ENCODE measurements at places on chromosomes 4 and X. TPM values are rescaled to one million over a fixed set of nuclear protein-coding genes. Genes with fewer than 3 reads are reported as not detected.
A peak's percentile ranks its signal among the peaks of the same experiment; 100 is the strongest.

Gene PRSS48
- not detected for polyA plus RNA-seq

Gene OTC
- polyA plus RNA-seq = 74.5 TPM

Gene RTL3
- polyA plus RNA-seq = 0.48 TPM

DNA sequence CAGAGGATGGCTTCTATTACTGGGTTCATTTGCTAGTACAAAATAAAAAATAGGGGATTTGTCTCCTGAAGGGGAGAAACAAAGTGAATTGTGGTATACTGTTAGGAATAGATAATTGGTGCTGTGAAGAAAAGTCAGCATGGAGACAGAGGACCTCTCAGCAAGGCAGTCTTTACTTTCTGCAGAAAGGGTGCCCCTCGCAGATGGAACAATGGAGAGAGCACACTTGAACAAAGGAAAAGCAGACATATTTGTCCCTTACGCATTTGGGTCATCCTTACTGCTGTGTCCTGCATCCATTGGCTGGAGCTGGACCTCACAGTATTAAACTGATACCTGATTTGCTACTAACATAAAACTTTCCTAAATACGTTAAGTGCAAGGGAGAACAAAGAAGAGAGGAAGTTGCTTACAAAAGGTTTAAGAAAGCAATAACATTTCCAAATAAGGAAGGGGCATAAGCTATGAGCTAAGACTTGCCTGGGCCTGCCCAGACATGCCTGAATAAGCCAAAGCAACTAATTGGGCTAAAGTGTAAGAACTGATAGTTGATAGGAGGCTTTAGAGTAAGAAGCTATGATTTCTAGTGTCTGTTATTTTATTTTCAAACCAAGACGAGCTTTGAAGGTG lies 83.8 kb downstream of the CCKAR start:
- H3K27me3 ChIP-seq = no peaks in the 10 kb centered on the region
- H3K27ac ChIP-seq = no peak overlapping the region
- H3K4me1 ChIP-seq = peaks cover 2% of the 10 kb centered on the region
- no peak overlapping the region for H3K4me3 ChIP-seq

Gene FGF2
- 3.0 TPM for polyA plus RNA-seq

- H3K27me3 ChIP-seq = no peaks in the 10 kb centered on the region
- H3K4me3 ChIP-seq = no peak overlapping the region
- no peak overlapping the region for H3K27ac ChIP-seq
Measured at GRCh38 chrX:55874807-55875206, 157.3 kb downstream of the RRAGB start.

DNA sequence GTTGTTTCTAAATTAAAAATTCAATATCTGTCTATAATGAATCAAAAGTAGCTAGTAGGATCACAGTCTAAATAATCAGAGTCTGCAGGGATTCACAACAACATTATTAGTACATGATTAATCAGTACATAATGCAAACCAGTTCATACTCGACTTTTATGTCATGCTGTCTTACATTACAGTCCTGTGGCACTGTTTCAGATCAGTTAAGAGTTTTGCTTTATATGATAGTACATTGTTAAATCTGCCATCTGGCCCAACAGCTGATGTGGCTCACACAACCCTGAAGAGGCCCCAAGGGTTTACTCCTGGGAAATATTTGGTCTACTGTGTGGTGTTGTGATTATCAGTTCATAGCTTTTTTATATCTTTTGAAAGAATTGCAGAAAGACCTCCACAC lies 247.1 kb upstream of the ETNPPL start:
- no peaks in the 10 kb centered on the region for H3K36me3 ChIP-seq
- H3K27me3 ChIP-seq = no peaks in the 10 kb centered on the region
- peak; percentile 12 for DNase-seq
- no peak overlapping the region for H3K27ac ChIP-seq

DNA sequence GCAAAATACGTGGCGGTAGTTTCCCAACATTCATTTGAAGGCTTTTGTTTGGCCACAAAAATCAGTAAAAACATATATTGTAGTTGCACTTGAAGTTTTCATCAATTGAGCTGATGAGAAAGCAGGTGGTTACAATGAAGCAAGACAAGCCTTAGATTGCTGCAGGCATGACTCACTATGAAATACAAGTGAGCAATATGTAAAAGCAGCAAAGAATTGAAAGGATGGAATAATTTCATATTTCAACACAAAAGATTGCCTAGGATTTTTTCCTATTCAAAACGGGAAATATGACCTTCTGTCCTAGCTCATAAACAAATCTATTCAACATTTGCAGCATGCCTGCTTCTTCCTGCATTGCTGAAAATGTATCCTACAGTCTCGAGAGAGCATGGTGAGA lies 190.9 kb upstream of the BANK1 start:
- no peaks in the 10 kb centered on the region for H3K36me3 ChIP-seq
- H3K4me3 ChIP-seq = no peak overlapping the region
- DNase-seq = no peak
- no peaks in the 10 kb centered on the region for H3K4me1 ChIP-seq
- no peak overlapping the region for H3K27ac ChIP-seq
- H3K27me3 ChIP-seq = no peaks in the 10 kb centered on the region

Gene NR0B1
- 0.21 TPM for polyA plus RNA-seq

DNA sequence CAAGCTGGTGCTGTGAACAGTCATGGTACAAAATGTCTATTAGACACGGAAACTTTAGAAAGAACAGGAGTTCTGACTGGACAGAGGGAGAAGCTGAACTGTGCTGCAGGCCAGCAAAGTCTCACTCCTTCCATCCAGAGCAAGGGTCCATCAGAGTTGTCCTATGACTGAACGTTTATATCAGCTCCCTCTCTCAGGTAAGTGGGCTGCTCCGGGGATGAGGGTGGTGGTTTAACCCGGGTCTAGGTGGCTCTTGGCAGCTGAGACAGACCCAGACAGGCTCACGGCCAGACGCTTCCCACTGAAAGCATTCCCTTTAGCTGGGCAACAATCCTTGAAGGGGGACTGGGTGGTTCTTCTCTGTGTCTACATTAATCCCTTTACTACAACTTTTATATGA lies 385.0 kb upstream of the SMIM31 start:
- no peaks in the 10 kb centered on the region for H3K4me1 ChIP-seq
- H3K4me3 ChIP-seq = no peak overlapping the region
- no peak for DNase-seq
- H3K27ac ChIP-seq = no peak overlapping the region
- H3K36me3 ChIP-seq = no peaks in the 10 kb centered on the region
- no peaks in the 10 kb centered on the region for H3K27me3 ChIP-seq

DNA sequence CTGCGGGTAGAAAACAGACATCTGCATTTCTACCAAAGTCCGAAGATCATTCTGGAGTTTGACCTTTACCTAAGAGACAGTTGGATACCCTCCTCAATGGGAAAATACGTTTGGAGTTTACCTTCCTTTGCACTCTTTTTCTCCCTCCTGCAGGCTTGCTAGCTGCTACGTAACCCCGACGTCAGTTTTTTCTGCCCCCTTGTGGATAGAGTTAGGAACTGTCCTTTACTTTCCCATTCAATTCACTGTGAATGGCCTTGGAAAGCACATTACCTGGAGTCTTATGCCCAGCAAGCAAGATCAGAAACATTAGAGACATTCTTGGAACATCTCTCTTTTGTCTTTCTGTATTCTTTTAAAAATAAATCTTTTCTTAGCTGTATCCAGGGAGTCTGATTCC lies 250.7 kb downstream of the NAP1L3 start:
- no peaks in the 10 kb centered on the region for H3K27me3 ChIP-seq
- H3K4me3 ChIP-seq = no peak overlapping the region

- no peak for DNase-seq
- H3K4me1 ChIP-seq = no peaks in the 10 kb centered on the region
Measured at GRCh38 chr4:181581983-181582382, 661.2 kb upstream of the TENM3 start.

DNA sequence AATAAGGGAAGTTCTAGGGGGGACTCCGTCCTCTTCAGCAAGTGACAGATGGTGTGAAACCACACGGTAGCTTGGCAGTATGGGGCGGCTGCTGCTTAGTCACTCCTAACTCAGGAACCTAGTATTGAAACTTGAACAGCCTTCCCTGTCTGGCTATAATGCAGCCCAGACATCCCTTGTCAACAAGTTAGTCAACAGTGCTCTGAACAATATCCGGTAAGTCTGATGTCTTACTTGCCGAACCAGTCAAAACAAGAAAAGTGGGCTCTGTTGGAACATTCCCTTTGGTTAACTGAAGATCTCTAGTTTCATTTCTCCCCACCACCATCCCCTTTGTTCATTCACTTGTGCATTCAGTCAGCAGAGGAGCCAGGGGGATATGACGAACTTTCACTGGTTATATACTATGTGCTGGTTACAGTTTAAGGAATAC lies 18.7 kb upstream of the CXCL13 start:
- H3K4me1 ChIP-seq = no peaks in the 10 kb centered on the region
- H3K27ac ChIP-seq = no peak overlapping the region
- no peaks in the 10 kb centered on the region for H3K36me3 ChIP-seq
- H3K27me3 ChIP-seq = no peaks in the 10 kb centered on the region

Gene MAGEA2B
- not detected for polyA plus RNA-seq

DNA sequence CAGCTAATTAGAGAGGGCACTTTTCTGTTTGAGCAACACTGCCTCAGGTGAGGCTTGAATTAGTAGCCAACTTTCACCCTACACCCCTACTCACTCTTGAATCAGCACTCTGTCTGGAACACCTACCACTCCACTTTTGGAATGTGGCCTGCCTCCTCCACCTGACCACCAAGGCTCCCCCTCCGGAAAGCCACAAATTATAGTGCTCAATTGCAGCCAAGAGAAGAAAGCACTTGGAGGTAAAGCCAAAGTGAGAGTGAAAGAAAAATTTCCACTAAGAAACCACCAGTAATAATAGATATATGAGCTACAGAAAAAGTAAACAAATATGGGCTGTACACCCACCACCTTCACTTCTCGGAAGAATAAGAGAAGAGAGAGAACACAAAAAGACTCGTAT lies 41.1 kb downstream of the PPP3CA start:
- DNase-seq = no peak
- H3K4me1 ChIP-seq = no peaks in the 10 kb centered on the region
- H3K27ac ChIP-seq = no peak overlapping the region

Gene L1CAM
- polyA plus RNA-seq = 22.5 TPM

- no peak overlapping the region for H3K4me3 ChIP-seq
- no peak overlapping the region for H3K27ac ChIP-seq
- no peaks in the 10 kb centered on the region for H3K36me3 ChIP-seq
- H3K4me1 ChIP-seq = peaks cover 43% of the 10 kb centered on the region
- H3K27me3 ChIP-seq = no peaks in the 10 kb centered on the region
Measured at GRCh38 chr4:18398661-18399060, 377.1 kb upstream of the LCORL start.

Data from large intestine (tissue), 12 donors.